ENCODE measurements at places on chromosomes 1 and 21.

DNA sequence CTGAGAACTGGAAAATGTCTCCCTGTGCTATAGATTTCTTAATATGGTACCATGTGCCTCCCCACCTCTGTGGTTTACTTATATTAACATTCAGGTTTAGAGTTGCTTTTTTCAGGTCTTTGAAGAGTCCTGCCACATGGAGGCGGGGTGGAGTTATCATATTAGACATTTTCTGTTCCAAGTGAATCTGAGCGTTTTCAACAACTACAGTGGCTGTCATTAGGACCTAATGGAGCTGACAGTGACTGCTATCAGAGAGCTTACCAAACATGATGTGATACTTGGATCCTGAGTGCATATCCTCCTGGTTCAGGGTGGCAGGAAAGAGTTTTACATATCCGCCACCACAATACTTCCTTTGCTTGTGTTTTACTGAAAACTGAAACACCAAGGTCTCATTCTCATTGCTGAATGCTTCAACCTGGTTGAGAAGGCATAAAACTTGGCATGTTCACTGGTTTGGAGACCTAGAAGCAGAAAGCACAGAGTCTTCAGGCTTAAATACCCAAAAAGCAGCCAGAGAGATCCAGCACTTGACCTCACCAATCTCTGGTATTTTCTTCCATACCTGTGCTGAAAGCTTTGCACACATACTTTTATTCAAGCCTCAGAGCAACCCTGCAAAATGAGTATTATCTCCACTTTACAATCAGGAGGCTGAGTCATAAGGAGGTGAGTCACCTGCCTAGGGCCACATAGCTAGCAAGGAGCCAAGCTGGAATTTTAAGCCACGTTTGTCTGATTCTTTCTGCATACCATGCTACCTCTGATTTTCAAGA is 47.4 kb upstream of the OSBPL9 start:
- no peak for DNase-seq

DNA sequence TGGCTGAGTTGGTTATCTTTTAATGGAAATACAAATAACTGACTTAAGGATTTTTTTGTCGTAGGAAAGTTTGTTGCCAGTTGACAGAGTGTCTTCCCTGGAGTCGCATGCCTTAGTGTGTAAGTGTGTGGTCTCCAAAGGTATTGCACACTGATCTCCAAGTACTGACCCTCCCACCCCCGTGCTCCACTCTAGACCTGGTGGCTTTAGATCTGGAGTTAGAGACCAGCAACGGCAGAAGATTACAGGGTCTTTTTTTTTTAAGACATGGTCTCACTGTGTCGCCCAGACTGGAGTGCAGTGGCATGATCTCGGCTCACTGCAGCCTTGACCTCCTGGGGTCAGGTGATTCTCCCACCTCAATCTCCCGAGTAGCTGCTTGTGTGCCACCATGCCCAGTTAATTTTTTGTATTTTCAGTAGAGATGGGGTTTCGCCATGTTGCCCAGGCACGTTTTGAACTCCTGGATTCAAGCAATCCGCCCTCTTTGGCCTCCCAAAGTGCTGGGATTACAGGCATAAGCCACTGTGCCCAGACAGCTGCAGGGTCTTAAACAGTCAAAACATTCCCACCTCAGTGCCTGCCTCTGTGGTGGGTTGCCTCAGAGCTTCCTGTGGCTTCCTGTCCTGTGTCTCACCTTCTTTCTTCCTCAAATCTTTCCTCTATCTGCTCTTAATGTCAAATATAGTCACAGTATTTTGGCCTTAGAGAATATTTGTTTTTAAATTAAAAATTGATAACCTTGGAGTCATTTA is 6.9 kb downstream of the TRAPPC10 start:
- no peak for DNase-seq

GRCh38 chr1:37475380-37476086 is 1.2 kb downstream of the ZC3H12A start:
- DNase-seq = no peak

DNA sequence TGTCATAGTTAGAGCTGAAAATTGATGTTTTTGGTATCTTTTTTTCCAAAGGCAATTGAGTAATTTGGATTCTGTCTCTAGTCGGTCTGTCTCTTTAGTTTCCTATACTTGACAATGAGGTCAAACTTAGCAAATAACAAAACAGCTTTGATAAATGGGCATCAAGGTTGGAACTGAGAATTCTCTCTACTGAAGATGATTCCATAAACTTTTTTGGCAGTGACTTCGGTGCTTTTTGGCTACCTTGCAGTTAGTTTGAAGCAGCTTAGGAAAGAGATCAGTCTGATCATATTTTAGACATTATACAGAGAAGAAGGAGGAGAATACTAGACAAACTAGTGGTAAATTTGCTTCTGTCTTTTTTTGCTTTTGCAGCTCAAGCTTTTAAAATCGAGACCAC is 559 bp downstream of the VCAM1 start:
- DNase-seq = no peak
